ENCODE measurements at places on chromosomes 13 and 19.

DNA sequence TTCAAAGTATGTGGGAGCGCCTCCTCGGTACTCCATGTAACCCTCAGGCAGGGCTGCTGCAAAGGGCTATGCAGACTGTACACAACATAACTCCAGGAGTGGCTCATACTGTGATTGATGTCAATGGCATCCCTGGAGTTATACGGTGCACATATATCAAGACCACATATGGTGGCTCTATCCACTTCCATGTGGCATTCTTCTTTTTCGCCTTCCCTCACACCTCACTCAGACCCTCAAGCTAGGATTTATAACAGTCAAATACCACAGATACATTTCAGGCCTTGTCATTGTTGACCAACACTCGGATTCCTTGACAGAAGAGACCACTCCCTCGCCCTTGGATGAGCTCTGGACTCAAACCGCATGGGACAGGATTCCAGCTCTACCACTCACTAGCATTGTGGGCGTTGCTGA, 11.3 kb upstream of the UBL3 start:
- DNase-seq: no peak

DNA sequence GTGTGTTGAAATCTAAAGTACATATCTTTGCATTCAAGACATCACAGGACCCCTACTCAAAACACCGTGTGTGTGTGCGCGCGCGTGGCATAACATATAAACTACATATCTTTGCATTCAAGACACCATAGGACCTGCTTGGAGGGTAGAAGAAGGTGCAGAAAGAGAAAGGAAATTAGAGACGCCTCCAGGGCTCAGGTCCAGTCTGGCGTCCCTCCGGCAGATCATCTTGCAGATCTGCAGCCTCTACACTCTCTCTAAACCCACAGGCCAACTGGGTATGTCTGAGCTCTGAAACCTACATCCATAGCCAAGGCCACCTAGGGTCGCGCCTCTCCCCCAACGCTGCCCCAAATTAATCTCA, 659 bp upstream of the PAFAH1B3 start:
- no peak for DNase-seq

DNA sequence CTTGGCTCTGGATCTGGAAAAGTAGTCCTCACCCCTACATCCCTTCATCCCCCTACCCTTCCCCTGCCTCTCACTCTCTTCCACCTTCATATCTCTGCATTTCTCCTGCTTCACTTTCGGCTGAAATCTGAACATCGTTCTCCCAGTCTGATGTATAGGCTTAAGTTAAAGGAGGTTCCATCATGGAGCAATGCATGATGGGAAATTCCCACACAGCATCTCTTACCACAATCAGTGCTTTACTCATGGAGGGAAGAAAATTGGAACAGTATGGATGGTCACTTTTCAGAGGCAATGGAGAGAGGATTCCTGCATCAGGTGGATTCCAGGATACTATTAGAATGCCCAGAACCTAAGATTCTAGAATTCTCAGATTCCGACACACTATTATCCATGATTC, 6.1 kb upstream of the KLK8 start:
- DNase-seq: no peak

DNA sequence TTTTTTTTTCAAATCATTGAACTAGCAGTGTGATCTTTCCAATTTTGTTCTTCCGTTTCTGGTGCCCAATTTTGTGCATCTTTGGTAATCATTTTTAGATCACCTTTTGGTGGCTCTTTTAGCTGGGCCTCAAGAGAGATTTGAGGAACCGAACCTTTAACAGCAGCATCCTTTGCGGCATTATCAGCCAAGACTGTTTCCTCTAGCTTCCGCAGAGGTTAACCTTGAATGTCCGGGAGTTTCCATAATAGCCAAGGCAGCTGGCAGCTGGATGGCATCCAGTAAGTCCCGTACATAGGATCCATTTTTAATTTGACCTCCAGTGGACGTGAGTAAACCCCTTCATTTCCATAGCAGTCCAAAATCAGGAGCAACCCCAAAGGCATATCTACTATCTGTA, 9.6 kb downstream of the IRGC start:
- no peak for DNase-seq

- no peak for DNase-seq
These were observed 934 bp downstream of the KXD1 start for GRCh38 chr19:18558604-18559003.

DNA sequence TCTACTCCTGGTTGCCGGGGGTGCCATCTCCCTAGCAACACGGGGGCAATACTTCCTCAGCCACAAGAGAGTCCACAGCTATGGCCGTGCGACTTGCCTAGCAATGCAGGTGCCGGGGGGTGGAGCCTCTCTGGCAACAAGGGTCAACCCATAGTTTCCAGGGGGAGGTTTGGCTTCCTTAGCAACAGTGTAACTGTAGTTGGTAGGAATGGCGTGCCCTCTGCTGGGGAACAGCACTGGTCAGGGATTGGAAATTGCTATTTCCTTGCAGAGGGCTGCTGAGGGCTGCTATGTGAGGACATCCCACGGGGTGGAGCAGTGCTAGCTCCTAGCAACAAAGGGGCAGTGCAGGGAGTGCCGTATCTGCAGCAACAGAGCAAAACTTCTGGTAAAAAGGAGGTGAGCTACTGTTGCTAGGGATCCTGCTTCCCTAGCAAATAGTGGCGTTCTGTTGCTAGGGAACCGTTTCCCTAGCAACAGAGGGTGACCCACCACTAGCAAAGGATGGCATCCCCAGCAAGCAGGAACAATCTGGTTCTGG, 7.0 kb upstream of the TMC4 start:
- peak; percentile 55 for DNase-seq

GRCh38 chr13:79112016-79112415, 294.0 kb downstream of the RBM26 start:
- no peak for DNase-seq

Data from putamen (tissue), 1 donor.